Fibroblast of skin of left biceps (primary cell): ENCODE measurements at places on chromosomes 7 and 10.
A peak's percentile ranks its signal among the peaks of the same experiment; 100 is the strongest.

GRCh38 chr7:139830782-139831501 lies 1.9 kb downstream of the TBXAS1 start:
- no peak for DNase-seq

- DNase-seq = no peak
These were observed 40.2 kb downstream of the ZNF783 start for GRCh38 chr7:149302222-149302621.

DNA sequence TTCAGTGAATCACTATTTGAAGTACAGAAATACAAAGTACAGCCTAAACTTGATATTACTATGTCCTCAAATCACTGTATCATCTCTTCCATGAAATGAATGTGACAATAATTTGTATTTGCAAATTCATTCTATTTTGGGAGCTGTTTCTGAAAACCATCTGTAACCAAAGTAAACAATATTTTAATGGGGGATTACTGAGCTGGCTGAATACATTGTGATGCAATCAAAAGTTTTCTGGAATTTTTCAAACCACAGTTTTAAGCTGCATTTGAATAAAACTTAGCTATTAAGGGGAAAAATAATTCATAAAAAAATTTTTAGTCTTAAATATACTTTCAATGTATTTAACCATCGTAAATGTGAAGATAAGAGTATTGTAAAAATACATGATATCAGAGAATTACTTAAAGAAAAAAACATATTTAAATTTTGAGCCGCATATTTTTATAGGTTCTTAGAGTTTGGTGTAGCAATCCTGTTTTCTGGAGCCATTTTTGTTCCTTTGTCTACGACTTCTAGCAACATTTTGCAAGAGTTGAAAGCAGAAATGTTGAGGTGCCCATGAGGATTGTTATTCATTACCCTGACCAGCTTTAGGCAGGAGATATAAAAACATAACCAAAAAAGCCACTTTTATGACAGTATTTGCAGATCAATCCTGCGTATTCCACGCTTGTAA lies 45.9 kb upstream of the AGMO start:
- DNase-seq = no peak

GRCh38 chr7:149733924-149734790 lies 39.2 kb downstream of the ZNF467 start:
- DNase-seq = no peak

- DNase-seq = no peak
These were observed 66.7 kb upstream of the LEP start for GRCh38 chr7:128174386-128174785.

DNA sequence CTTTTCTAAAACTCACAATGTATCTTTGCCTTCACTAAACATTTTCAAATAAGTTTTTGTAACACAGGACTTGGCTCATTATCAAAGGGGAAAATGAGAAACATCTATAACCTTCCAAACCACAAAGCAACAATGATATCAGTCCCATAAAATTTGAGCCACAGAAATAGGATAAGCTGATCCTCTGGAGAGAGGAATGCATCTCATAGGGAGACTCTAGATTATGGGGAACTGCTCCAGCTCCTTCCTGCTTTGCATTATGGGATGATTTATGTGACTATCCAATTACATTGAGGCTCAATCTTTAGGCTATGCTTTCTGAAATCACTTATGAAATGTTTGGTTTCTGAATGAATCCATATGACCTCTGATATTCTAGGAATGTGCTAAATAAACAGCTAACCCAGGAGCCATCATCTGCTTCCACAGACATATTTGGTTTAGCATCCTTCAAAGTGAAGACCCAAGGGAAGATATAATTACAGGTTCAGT lies 70.4 kb downstream of the CUBN start:
- DNase-seq = peak; percentile 99

- DNase-seq = no peak
These were observed 63.5 kb upstream of the SH2B2 start for GRCh38 chr7:102223184-102223583.

GRCh38 chr7:14691034-14691433 lies 211.5 kb downstream of the DGKB start:
- DNase-seq = no peak
